ENCODE measurements at places on chromosomes 4 and X. TPM values are rescaled to one million over a fixed set of nuclear protein-coding genes. Genes with fewer than 3 reads are reported as not detected.
A peak's percentile ranks its signal among the peaks of the same experiment; 100 is the strongest.

DNA sequence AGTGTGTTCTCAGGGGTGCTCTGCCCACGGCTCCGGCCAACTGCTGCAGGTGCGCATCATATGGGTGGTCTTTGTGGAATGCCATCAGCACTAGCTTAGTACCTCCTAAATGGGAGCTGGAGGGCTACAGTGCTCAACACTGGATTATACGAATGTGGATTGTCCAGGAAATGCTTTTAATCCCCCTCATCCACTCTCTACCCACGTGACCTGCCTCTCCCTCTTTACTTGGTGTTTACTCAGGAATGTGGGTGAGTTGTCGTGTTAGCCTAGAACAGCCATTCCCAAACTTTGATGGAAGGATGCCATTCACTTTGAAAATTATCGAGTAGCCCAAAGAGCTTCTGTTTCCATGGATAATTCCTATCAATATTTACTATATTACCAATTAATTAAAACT, 150.8 kb downstream of the PTTG2 start:
- no peak overlapping the region for H3K27ac ChIP-seq
- no peak overlapping the region for H3K4me3 ChIP-seq
- peaks cover 13% of the 10 kb centered on the region for H3K4me1 ChIP-seq

The SCML1 gene
- total RNA-seq: 12.3 TPM

- no peak overlapping the region for H3K4me3 ChIP-seq
- H3K4me1 ChIP-seq: no peaks in the 10 kb centered on the region
These were observed 8.3 kb downstream of the L1CAM start for GRCh38 chrX:153877571-153878261.

DNA sequence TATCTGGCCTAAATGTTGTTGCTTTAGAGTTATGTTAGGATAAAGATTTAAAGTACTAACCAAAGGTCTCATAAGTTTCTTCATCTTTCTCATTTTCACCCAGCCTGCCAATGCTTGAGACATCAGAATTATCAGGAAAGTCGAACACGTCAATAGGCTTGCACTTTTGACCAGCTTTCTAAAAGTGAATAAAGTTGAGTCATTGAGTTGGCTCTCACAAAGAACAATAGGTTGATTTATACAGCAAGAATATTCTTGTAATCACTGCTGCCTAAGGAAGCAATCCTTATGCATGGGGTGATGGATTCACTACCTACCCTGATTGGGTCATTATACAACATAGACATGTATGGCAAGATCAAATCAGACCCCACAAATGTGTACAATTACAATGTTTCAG, 5.0 kb downstream of the CENPU start:
- DNase-seq: no peak
- peaks cover 9% of the 10 kb centered on the region for H3K4me1 ChIP-seq

GRCh38 chrX:46628460-46629371, 55.2 kb downstream of the CHST7 start:
- peak; percentile 51 for DNase-seq
- no peak overlapping the region for H3K4me3 ChIP-seq
- no peaks in the 10 kb centered on the region for H3K27me3 ChIP-seq
- H3K4me1 ChIP-seq: peaks cover 25% of the 10 kb centered on the region
- H3K27ac ChIP-seq: peak overlapping the region; percentile 68

The HSFX1 gene
- 2.2 TPM for total RNA-seq

GRCh38 chr4:22739968-22740367, 47.2 kb downstream of the GBA3 start:
- no peak overlapping the region for H3K4me3 ChIP-seq
- H3K4me1 ChIP-seq: no peaks in the 10 kb centered on the region
- H3K36me3 ChIP-seq: no peaks in the 10 kb centered on the region
- H3K27me3 ChIP-seq: no peaks in the 10 kb centered on the region
- no peak for DNase-seq

The REELD1 gene
- 0.35 TPM for total RNA-seq

DNA sequence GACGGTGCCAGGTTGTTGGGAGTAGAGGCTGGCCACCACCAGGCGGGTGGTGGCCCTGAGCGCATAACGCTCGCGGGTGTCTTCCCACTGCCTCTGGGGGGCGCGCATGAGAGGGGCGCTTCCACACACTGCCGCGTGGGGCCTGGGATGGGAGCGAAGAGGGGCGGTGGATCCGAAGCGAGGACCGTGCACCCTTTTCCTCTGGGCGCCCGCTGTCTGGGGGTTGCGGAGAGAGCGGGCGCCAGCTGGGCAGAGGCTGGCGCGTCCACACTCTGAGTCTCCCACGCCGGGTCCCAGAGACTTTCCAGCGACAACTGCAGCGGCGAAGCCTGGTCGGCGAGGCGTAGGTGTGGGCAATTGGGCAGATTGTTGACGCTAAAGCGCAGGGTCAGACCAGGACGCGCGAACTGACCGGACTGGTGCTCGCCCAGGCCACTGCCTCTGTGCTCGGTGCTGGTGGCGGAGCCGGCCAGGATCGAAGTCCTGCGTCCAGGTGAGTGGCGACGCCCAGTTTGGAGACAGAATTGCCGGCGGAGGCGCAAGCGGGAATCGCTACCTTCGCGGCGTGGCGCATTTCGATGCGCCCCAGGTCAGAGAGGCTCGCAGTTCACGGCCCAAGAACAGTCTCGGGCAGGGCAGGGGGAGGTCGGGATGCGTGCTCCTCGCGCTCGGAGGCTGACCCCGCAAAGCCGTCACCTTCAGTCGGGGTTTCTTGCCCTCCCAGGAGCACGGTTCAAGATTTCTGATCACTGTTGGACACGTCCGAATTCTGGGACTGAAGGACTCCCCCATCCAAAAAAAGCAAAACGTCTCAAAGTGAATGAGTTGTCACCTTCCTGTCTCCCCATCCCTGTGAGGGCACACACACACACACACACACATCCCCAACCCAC, 2.6 kb upstream of the HMX1 start:
- DNase-seq: no peak
- peaks cover 81% of the 10 kb centered on the region for H3K27me3 ChIP-seq
- H3K4me1 ChIP-seq: peaks cover 8% of the 10 kb centered on the region
- no peak overlapping the region for H3K4me3 ChIP-seq
- H3K36me3 ChIP-seq: no peaks in the 10 kb centered on the region

GRCh38 chr4:13543839-13544605, at the start of gene NKX3-2:
NKX3-2 (minus strand) TSS chr4:13544508; CDS start chr4:13544414, 94 bp downstream.
- H3K27me3 ChIP-seq: peaks cover 100% of the 10 kb centered on the region
- H3K36me3 ChIP-seq: no peaks in the 10 kb centered on the region
- no peak for DNase-seq
